ENCODE measurements at places on chromosomes 2 and 18. TPM values are rescaled to one million over a fixed set of nuclear protein-coding genes. Genes with fewer than 3 reads are reported as not detected.
A peak's percentile ranks its signal among the peaks of the same experiment; 100 is the strongest.

DNA sequence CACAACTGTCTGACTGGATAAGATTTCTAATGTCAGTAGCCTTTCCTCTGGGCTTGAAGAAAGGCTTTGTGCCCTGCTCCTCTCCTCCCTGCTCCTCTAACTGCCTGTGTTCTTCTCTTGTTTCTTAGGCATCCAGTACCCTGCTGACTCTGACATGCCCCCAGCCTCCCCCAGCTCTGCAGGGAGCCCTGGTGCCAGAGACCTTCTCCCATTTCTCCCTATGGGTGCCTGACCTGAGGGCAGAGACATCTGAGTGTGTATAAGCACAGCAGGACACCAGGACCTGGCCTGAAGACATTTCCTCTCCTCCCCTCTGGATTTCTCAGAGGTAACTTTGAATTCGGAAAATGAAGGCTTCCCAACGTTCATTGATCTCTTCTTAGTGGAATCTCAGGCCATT, 23.6 kb downstream of the RNF144A start:
- no peak for DNase-seq

- no peak for DNase-seq
Observed at GRCh38 chr18:52691841-52692240, 351.8 kb downstream of the DCC start.

DNA sequence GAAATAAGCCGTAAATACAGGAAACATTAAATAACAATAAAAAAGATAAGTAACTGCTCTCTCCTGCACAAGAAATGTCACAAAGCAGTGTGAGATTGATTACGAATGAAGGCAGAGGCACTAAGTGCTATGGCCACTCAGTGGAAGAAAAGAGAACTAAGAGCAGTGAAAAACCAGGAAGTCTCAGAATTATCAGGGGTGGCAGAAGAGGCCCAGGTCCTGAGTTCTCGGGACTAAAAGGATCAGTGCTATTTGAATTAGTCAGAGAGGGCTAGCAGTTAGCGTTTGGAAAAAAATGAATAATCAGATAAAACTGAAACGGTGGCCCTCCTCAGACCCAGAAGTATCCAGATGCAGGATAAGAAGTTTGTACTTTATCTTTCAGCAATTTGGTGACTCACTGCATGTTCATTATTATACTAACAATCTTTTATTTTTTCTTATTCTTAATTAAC, 367.1 kb downstream of the ZEB2 start:
- DNase-seq, result no peak

GRCh38 chr2:64698668-64699444, 45.1 kb upstream of the SERTAD2 start:
- DNase-seq, result no peak

GRCh38 chr2:10204326-10205161, 82.0 kb downstream of the RRM2 start:
- no peak for DNase-seq

DNA sequence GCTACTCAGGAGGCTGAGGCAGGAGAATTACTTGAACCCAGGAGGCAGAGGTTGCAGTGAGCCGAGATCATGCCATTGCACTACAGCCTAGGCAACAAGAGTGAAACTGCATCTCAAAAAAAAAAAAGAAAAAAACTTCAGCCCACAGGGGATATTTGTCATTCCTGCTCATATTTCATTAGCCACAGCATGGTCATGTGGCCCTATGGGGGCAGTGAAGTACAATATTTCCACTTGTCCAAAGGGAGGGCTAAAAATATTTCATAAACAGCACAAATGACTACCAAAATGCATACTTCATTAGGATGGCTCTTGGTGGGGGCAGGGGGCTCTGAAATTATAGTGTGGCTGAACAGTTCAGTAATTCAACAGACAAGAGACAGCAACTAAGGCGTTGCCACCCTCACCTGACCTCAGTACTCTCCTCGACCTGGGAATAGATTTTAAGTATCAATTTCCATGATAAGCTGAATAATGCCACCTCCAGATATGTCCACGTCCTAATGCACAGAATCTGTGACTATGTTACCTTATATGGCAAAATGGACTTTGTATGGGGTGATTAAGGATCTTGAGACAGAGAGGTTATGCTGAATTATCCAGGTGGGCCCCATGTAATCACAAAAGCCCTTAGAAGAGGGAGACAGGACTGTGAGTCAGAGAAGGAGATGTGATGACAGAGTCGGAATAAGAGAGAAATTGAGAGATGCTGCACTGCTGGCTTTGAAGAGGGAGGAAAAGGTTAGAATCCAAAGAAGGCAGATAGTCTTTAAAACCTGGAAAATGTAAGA, 158.2 kb upstream of the CRIM1 start:
- no peak for DNase-seq

GRCh38 chr2:110995911-110996310, 124.8 kb upstream of the BCL2L11 start:
- no peak for DNase-seq

DNA sequence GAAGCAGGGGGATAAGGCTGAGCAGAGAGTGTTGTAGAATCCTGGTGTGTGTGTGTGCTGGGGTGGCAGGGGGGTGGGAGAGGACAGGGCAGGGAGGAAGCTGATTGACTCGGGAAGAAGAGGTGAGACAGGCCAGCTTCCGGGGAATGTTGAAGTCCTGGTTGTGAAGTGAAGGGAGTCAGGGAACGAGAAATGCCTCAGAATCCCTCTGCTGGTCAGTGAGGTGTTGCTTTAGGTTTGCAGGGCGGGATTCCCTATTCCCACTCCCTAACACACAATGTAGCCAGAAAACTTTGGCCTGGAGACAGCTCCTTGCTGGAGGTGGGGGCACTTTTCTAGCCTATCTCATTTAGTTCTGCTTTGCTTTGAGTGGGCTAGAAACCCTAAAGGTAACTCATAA, 265.1 kb downstream of the HAUS1 start:
- DNase-seq, result no peak

DNA sequence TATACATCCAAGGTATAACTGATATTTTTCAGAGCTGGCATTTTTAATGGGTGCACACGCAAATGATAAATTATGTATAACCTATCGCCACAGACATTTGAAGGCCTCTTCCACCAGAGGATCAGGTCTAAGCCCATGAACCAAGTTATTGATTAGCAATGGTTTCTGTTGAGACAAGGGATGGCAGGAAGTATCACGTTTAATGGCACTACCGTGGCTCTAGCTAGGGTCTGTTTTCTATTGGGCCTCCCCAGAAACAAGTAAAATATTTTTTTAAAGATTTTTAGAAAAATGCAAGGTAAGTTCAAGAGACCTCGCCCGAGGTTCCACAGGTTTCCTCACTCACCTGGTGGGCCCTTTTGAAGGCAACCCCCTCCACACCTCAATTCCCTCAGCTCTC, 667 bp downstream of the GFPT1 start:
- DNase-seq, result no peak

GRCh38 chr2:42076357-42077225, 28.8 kb downstream of the PKDCC start:
- no peak for DNase-seq

GRCh38 chr18:44805176-44805575, 124.5 kb downstream of the SETBP1 start:
- no peak for DNase-seq

DNA sequence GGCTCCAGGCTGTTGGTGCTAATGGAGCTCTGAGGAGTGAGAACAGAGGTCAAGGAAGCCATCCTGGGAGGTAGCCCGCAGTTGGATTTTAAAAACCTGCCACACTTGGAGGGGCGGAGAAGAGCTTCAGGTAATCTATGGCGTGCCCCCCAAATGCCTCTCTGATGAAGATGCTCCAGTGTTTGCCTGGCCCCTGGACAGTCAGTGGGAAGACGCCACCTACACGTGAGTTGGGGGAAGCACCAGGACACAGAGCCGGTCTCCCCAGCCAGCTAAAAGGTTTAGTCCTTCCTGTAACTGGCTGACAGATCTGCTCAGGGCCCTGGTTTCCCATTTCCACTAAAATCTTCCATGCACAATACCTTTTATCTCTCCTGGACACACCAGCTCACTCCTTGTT, 225.0 kb downstream of the TTC32 start:
- no peak for DNase-seq

DNA sequence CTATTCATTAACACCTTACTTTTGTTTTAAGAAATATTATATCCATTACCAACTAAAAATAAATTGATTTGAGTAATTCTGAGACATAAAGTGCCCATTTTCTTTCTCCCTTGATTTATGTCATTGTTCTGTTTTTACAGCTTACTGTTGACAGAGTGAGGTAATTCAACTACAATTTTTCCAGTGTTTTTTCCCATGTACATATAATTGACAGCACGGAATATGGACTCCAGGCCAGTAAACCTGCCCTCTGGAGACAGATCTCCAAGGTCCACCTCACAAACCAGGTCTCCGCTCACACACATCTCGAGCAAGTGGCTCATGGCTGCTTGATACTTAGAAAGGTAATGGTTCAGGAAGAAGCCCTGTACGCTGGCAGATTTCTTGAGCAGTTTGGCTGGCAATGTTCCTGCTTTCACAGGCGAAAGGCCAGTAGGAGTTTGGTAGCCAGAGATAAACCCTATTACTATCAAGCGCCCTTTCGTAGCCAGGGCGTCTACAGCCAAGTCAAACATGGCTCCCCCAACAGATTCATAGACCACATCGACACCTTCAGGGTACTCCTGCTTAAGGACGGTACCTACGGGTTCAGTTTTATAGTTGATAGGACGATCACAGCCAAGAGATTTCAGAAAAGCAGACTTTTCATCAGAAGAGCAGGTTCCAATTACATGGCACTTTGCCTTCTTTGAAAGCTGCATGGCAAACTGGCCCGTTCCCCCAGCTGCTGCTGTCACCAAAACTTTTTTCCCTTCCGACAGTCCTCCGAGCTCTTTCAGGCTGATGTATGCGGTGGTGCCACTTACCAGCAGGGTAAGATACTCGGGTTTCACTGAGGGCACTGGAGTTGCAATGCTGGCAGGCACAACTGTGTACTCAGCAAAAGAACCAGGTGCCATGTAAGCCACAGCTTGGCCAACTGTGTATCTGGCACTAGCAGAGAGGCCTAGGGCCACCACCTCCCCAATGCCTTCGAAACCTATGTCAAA, 7.4 kb downstream of the PTGR3 start:
- DNase-seq, result no peak

DNA sequence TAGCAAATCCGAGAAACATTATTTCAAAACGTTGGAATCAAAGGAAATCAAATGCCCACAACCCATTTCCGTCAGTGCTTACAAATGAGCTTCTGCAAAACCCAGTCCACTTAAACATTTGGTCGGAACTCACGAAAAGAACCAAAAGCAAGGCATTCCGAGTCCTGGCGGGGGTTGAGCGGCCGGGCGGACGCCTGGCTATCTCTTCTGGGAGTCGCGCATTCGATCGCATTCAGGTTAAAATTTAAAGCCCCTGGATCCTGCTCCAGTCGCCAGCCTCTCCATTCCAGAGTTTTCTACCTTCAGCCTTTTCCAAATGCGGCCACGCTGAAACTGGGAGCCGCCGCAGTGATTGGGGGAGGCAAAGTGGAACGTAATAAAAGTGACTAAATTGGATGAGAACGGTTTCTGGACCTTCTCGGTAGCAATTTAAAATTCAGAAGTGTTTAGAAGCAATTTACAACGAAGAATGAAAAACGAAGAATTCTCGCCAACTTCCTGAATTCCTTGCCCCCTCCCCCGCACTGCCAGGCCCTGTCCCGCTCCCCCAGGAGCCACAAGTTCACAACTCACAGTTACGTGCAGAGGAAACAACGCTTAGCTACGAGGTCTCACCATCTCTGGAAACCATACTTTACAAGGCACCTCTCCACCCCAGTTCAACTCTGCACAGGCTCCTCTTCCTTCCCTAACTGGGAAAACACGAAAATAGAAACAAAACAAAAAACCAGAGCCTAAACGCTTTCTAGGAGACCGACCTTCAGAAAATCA, 1.7 kb upstream of the GATA6 start:
- DNase-seq, result peak; percentile 22

Gene ACMSD
- not detected for total RNA-seq

Gene KLF11
- 8.5 TPM for total RNA-seq

Gene MGAT4A
- total RNA-seq, result 12.2 TPM

Gene EPAS1
- total RNA-seq, result 0.14 TPM

Gene ZNF24
- 89.3 TPM for total RNA-seq

Gene POTEF
- 8.4 TPM for total RNA-seq
